ENCODE measurements at places on chromosomes 4 and X. TPM values are rescaled to one million over a fixed set of nuclear protein-coding genes. Genes with fewer than 3 reads are reported as not detected.

DNA sequence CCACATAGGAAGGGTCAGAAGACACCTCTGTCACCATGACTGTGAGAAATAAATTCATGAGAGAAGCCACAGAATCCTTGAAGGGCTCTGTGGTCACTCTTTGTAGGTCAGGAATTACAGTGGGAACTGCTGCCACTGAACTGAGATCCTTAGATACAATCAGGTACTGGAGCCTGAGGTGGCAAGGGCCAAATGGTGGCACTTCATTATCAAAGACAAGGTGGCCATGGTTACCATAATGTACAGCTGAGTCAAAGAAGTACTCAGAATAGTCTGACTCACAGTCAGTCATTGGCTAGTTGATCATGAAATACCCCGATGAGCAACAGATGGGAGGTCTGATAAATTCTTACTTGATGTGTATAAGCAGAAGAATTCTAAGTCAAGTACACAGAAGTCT lies 131.9 kb downstream of the RTL3 start:
- DNase-seq, result no peak

DNA sequence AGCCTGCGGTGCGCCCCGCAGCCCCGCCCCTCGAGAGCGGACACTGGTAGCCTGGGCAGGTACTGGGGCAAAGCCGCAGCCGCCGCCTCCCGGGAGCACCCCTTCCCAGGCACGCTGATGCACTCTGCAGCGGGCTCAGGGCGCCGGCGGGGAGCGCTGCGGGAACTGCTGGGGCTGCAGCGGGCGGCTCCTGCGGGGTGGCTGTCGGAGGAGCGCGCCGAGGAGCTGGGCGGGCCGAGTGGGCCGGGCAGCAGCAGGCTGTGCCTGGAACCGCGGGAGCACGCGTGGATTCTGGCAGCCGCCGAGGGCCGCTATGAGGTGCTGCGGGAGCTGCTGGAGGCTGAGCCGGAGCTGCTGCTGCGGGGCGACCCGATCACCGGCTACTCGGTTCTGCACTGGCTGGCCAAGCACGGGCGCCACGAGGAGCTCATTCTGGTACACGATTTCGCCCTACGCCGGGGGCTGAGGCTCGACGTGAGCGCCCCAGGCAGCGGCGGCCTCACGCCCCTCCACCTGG lies 401 bp downstream of the SOWAHD start:
- DNase-seq, result no peak

GRCh38 chr4:165678236-165678935 lies 194.7 kb upstream of the TLL1 start:
- DNase-seq, result no peak

DNA sequence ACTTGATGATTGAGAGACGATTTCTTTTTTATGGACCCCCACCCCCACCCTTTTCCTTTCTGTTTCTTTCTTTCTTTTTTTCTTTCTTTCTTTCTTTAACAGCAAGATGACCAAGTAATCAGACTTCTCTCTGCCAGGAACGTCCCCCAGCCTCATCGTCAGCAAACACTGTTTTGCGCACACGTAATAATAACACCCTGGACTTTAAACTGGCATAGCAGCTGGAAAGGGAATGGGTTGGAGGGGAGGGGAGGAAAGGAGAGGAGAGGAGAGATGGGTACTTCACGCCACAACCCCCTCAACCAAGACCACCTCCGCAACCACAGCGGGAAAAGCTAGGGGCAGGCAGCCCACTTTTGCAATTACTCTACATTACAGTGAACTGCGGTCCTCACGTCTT lies 1.1 kb downstream of the GABRA2 start:
- DNase-seq, result no peak

GRCh38 chr4:155745984-155746383 lies 12.8 kb upstream of the GUCY1B1 start:
- no peak for DNase-seq

DNA sequence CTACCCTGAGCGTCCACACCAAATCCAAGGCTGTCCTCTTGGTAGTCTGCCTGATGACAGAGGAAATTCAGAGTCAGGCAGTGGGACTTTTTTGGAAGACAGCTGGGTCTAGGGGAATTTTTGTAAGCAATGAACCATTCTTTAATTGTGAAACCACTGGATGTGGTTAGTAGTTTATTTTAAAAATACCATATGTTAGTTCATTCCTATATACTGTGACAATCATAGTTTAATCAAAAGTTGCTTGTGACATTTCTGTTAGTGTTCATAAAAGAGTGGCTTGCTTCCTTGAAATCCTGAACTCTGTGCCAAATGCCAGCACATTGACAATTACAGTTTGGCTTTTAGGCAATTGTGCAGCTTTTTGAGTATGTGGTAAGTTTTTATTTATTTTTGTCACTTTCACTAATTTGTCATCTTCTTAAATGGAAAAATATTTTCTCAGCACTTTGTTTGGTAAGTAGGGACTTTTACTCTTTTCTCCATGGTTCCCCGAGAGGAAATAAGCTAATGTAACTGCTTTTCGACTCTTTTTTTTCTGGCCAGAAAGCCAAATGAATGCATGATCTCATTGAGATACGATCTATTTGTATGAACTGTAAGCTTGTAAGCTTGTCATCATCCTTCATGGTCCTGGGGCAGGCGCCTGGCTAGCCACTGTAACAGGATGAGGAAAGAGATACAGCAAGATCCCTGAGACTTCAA lies 72.6 kb upstream of the SLC4A4 start:
- DNase-seq, result peak; percentile 63

GRCh38 chr4:22573198-22573597 lies 57.3 kb upstream of the ADGRA3 start:
- no peak for DNase-seq

DNA sequence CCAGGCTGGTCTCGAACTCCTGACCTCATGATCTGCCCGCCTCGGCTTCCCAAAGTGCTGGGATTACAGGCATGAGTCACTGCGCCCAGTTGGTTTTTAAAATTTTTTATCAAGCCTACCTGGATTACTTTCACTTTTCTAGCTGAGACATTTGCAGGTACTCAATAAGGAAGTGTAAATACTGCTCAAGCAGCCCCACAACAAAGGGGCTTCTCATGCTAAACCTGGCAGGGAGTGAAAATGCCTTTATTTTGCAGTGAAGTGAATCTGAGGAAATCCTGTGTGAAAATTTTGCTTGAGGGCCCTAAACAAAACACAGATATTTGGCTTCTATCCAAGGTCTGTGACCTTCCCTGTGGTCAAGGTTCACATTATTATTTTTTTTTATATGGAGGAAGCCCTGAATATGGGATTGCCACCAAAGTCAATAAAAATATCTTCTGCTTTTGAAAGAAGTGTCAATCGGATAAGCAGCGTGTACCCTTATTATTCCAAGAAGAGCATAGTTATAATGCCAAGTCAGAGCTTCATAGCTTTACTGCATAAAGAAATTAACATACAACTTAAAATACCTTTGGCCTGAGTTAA lies 481.0 kb downstream of the SH2D1A start:
- no peak for DNase-seq

GRCh38 chrX:150446995-150447394 lies 83.9 kb downstream of the MAMLD1 start:
- no peak for DNase-seq

GRCh38 chrX:31392513-31392912 lies 320.7 kb upstream of the FTHL17 start:
- no peak for DNase-seq

DNA sequence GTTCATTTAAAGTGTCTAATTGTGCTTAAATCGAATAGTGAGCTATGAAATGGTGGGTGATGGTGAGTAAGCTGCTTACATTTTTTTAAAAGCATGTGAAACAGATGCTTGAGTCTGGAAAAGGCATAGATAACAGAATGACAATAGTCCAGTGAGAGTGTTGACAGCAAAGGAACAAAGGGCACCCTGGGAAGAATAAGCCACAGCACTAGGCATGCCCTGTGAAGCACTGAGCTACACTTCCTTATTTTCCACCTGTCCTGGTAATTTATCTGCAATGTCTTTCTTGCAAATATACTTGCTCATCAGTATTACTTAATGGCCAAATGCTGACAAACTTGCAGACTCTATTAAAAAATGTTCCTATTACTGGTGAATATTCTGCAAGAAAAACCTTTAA lies 168.7 kb downstream of the PRDM5 start:
- DNase-seq, result no peak

GRCh38 chr4:138890891-138891570 lies 124.5 kb upstream of the NOCT start:
- no peak for DNase-seq

DNA sequence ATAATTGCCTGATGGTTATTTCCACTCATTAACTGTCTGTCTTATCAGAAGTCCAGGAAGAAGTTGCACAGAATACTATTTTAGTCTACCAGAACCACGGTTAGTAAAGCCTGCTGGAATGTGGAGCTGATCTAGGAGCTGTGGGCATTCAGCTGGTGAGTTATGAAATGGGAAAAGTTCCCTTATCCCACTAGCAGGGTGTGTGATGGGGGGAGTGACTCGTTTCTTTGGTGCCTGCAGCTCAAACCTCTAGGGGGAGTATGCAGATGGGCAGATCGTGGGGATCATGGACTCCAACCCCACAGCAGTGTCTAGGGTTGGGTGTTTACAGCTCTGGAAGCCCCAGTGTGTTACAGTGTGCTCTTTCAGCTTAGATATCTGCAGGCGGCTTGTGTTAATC lies 305.7 kb upstream of the BOD1L1 start:
- no peak for DNase-seq

DNA sequence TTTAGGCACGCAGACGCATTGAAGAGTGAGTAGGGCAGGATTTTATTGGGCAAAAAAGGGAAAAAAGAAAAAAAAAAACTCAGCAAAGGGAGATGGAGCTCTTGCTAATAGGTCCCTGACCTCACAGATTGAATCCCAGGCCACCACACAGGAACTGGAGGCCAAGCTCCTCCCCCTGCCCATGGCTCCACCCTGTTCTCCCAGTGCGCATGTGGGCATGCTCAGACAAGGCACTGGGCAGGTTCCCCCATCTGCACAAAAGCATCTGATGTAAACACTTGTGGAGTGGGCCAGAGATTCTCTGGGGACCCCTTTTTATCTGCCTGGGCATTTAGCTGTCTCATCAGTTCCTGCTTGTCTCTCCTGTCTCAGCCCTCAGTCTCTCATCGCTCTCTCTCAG lies 9.5 kb downstream of the FRMD7 start:
- DNase-seq, result no peak

- DNase-seq, result no peak
These were observed 18.5 kb upstream of the OPN1LW start for GRCh38 chrX:154125391-154126040.

DNA sequence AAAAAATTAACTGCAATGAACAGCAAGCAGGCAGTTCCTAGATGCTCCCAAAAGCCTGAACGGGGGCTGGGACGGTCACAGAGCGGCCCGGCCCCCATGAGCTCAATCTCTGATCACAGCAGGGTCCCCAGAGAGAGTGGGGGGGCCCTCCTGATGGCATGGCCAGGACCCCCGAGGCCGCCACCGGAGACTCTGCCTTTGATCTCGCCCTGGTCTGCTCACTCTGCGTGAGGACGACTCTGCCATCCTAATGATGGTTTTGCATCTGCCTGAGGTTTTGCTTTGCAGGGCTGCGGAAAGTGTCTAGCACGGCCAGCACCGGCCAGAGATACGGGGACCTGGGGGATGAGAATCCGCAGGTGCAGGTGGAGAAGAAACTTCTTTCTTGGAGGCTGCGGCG lies 103.8 kb downstream of the SHOX start:
- no peak for DNase-seq

- no peak for DNase-seq
These were observed 74.3 kb upstream of the IGFBP7 start for GRCh38 chr4:57184378-57185029.

UBA1 gene
- polyA plus RNA-seq, result 241 TPM

PPP4R3C gene
- not detected for polyA plus RNA-seq

TMPRSS11B gene
- not detected for polyA plus RNA-seq

GPR173 gene
- 3.8 TPM for polyA plus RNA-seq

MAGEA9B gene
- polyA plus RNA-seq, result not detected
